ENCODE measurements at places on chromosomes 6 and 20. TPM values are rescaled to one million over a fixed set of nuclear protein-coding genes. Genes with fewer than 3 reads are reported as not detected.

Gene TFAP2C
- 0.18 TPM for polyA plus RNA-seq

GRCh38 chr6:116370760-116371119 lies at the start of gene DSE:
Gene DSE (plus strand): TSS chr6:116370947. CDS start chr6:116399251, 28,304 bp downstream.
- H3K4me1 ChIP-seq: peaks cover 4% of the 10 kb centered on the region
- H3K4me3 ChIP-seq: peak within 1 kb of the TSS; percentile 90
- H3K27me3 ChIP-seq: no peaks in the 10 kb centered on the region
- peak; percentile 91 for DNase-seq
- no peaks in the 10 kb centered on the region for H3K36me3 ChIP-seq

Gene YWHAB
- 70.1 TPM for polyA plus RNA-seq

DNA sequence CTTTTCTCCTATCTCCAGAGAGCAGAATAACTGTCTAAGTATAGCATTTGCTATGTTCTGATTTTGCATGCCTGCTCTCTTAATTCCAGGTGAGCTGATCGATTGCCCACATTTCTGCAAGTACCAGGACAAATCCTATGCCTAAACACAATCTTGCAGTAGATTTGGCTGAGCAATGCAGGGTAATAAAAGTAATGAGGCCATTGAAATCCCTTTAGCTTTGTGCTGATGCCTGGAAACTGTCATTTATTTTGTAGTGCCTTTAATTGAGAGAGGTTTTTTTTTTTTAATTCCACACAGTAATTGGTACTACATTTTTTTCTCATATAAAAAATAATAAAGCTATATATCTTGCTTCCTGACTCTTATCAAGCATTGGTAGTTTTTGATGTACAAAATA lies 252.3 kb downstream of the NKAIN2 start:
- H3K27ac ChIP-seq: no peak overlapping the region
- DNase-seq: no peak

GRCh38 chr6:114446342-114446741 lies 103.5 kb upstream of the HS3ST5 start:
- H3K36me3 ChIP-seq: no peaks in the 10 kb centered on the region
- DNase-seq: no peak
- H3K4me1 ChIP-seq: no peaks in the 10 kb centered on the region
- no peak overlapping the region for H3K4me3 ChIP-seq
- H3K27me3 ChIP-seq: no peaks in the 10 kb centered on the region
- no peak overlapping the region for H3K27ac ChIP-seq

- H3K36me3 ChIP-seq: no peaks in the 10 kb centered on the region
- H3K4me1 ChIP-seq: peaks cover 3% of the 10 kb centered on the region
- no peak overlapping the region for H3K4me3 ChIP-seq
- H3K27ac ChIP-seq: no peak overlapping the region
- H3K27me3 ChIP-seq: no peaks in the 10 kb centered on the region
These were observed 53.7 kb downstream of the UST start for GRCh38 chr6:148800536-148800935.

GRCh38 chr6:147717991-147718390 lies 209.5 kb downstream of the SAMD5 start:
- no peak for DNase-seq
- H3K27me3 ChIP-seq: no peaks in the 10 kb centered on the region
- no peaks in the 10 kb centered on the region for H3K4me1 ChIP-seq
- no peak overlapping the region for H3K4me3 ChIP-seq

DNA sequence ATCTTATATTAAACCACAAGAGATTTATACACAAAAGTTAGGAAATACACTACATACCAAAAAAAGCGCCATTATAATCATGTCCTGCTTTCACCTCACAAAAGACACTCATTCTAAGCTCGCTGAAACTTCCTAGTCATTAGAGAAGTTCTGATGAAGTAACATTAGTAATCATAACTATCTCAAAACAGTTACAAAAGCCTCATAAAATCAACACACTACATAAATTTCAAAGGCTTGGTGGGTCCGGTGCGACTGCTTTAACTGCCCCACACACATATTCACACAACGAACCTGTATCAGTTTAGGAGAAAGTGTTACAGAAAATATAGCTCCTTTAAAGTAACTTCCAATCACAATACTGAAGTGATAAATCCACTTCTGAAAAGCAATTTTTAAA lies 1.9 kb downstream of the PHIP start:
- no peaks in the 10 kb centered on the region for H3K27me3 ChIP-seq
- peak overlapping the region; percentile 97 for H3K4me3 ChIP-seq
- H3K4me1 ChIP-seq: no peaks in the 10 kb centered on the region
- no peak overlapping the region for H3K27ac ChIP-seq

DNA sequence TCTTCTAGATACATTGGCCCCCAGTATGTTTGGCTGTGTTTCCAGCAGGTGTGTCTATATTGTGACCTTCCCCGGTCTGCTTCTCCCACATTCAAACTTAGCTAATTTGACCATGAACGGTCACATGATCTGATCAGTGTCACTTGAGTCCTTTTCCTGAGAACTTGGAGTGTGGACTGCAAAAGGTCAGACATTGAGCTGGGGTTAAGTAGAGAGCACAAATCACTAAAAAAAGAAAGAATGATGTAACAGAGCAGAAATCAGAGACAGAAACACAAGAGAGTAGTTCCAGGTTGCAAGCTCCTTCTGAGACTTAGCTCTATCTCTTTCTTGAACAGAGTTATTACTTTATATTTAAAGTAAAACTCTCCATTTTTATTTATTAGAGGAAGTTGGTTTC lies 733.9 kb downstream of the CBLN4 start:
- no peaks in the 10 kb centered on the region for H3K4me1 ChIP-seq
- H3K36me3 ChIP-seq: no peaks in the 10 kb centered on the region
- no peak overlapping the region for H3K4me3 ChIP-seq

- no peaks in the 10 kb centered on the region for H3K36me3 ChIP-seq
- H3K4me1 ChIP-seq: peaks cover 15% of the 10 kb centered on the region
- H3K4me3 ChIP-seq: no peak overlapping the region
- no peak for DNase-seq
- H3K27me3 ChIP-seq: no peaks in the 10 kb centered on the region
These were observed 123.0 kb downstream of the JARID2 start for GRCh38 chr6:15368873-15369272.

- H3K36me3 ChIP-seq: no peaks in the 10 kb centered on the region
- no peak overlapping the region for H3K4me3 ChIP-seq
- DNase-seq: no peak
- H3K4me1 ChIP-seq: peaks cover 21% of the 10 kb centered on the region
These were observed 35.8 kb downstream of the RREB1 start for GRCh38 chr6:7143476-7143974.

Gene RIPPLY2
- 0.40 TPM for polyA plus RNA-seq

DNA sequence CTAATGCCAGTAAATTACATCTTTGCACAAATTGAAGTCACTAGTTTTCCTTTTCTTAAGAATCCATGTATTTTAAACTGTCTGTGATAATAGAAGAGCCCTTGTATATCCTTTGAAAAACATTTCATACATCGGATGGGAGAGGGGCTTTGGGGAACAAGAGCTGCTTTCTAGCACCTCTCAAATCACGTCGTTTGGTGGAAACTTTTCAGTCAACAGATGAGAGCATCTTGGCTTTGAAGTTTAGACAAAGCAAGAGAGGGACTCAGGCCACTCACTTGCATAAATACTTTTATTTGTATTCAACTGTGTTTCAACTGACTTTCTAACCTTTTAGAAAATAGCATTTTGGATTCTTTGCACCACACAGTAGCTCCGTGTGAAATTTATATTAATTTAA lies 502.3 kb upstream of the IMPG1 start:
- H3K4me3 ChIP-seq: no peak overlapping the region
- H3K27ac ChIP-seq: no peak overlapping the region
- no peaks in the 10 kb centered on the region for H3K4me1 ChIP-seq
- no peaks in the 10 kb centered on the region for H3K36me3 ChIP-seq

- H3K36me3 ChIP-seq: no peaks in the 10 kb centered on the region
- H3K4me3 ChIP-seq: no peak overlapping the region
- no peak overlapping the region for H3K27ac ChIP-seq
- DNase-seq: no peak
- H3K4me1 ChIP-seq: no peaks in the 10 kb centered on the region
- no peaks in the 10 kb centered on the region for H3K27me3 ChIP-seq
These were observed 17.5 kb downstream of the OPRM1 start for GRCh38 chr6:154056536-154056935.

DNA sequence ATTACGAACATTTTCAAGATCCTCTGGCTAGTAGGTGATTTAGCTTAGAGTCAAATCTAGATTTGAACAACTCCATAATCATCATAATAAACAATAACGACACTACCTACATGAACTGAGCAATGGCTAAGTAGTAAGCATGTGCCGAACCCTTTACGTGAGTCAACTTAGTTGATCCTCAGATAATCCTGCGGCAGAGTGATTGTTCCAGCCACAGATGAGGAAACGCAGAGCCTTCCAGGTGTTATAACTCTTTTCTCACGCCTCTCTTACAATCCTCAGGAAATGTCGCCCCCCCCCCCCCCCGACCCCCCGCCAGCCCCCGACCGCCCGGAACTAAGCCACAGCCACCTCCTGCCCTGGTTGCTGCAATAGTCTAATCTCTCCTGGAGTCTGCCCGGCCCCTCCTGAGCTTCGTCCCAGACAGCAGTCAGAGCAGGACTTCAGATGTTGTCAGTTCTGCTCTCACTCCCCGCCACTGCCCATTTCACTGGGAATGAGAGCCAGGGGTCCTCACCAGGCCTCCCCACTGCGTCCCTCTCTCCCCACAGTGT lies 141.5 kb upstream of the AGPAT4 start:
- no peaks in the 10 kb centered on the region for H3K27me3 ChIP-seq
- H3K4me1 ChIP-seq: peaks cover 2% of the 10 kb centered on the region
- H3K36me3 ChIP-seq: no peaks in the 10 kb centered on the region
- no peak for DNase-seq
- H3K4me3 ChIP-seq: no peak overlapping the region

Gene LRRC73
- 0.30 TPM for polyA plus RNA-seq

Gene CYP21A2
- 1.9 TPM for polyA plus RNA-seq

- no peaks in the 10 kb centered on the region for H3K27me3 ChIP-seq
- H3K27ac ChIP-seq: no peak overlapping the region
- peaks cover 10% of the 10 kb centered on the region for H3K4me1 ChIP-seq
- no peak overlapping the region for H3K4me3 ChIP-seq
- H3K36me3 ChIP-seq: no peaks in the 10 kb centered on the region
- no peak for DNase-seq
These were observed 217.2 kb downstream of the LAMA2 start for GRCh38 chr6:129100164-129100563.

DNA sequence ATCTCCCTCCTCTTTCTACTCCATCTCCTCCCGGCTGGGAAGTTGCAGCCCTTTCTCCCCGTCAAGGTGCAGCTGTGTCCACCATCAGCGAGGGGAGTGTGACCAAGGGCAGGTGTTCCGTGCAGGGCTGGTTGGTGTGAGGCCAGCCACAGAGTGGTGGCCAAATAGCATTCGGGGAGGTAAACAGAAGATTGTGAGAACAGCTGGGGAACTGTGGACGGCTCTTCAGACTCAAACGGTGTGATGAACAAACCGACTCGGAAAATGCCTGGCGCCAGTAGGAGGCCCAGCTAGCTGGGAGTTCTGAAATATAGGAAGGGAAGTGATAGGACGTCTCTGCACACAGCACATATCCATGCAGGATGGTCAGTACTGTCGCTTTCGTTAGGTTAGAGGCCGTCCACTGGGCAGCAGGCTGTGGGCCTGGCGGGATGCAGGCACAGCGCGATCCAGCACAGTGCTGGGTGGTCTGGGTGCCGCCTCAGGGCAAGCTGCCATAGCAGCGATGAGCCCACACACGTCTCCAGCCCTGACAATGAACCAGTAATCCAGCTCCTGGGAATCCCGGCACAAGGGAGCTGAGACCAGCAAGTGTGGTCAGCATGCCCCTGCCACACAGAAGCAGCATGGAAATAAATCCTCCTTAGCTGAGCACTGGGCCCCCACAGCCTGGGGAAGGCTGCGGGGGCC lies 258.1 kb downstream of the TAF4 start:
- no peaks in the 10 kb centered on the region for H3K27me3 ChIP-seq
- no peaks in the 10 kb centered on the region for H3K36me3 ChIP-seq
- DNase-seq: no peak
- H3K4me3 ChIP-seq: no peak overlapping the region
- H3K27ac ChIP-seq: no peak overlapping the region

Gene LTB
- polyA plus RNA-seq: 0.73 TPM

GRCh38 chr6:33717934-33718455 lies 6.5 kb upstream of the UQCC2 start:
- no peaks in the 10 kb centered on the region for H3K27me3 ChIP-seq
- H3K27ac ChIP-seq: no peak overlapping the region
- peak; percentile 50 for DNase-seq

Gene OPN5
- polyA plus RNA-seq: not detected

Gene SOX18
- polyA plus RNA-seq: 2.7 TPM

GRCh38 chr20:52425253-52425652 lies 233.7 kb upstream of the ZFP64 start:
- H3K36me3 ChIP-seq: no peaks in the 10 kb centered on the region
- no peaks in the 10 kb centered on the region for H3K4me1 ChIP-seq
- H3K27ac ChIP-seq: no peak overlapping the region
- no peak overlapping the region for H3K4me3 ChIP-seq
- no peaks in the 10 kb centered on the region for H3K27me3 ChIP-seq

DNA sequence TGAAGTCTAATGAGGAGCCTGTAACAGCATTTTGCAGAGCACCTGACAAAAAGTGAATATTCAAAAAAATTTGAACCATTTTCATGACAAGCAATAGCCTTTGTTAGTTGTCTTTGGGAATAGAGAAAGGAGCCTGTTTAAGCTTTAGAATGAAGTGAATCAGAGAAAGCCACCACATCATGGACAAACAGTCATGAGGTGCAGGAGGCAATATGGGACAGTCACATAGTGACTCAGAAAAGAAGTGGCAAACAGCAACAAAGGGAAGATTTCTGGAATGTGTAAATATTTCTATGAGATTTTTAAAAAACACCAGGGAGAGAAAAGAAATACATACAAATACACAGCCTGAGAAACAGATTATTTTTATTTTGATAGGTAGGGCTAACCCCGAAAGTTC lies 6.6 kb downstream of the KLHL31 start:
- H3K4me3 ChIP-seq: no peak overlapping the region
- no peaks in the 10 kb centered on the region for H3K36me3 ChIP-seq
- no peak overlapping the region for H3K27ac ChIP-seq
- DNase-seq: no peak
- H3K4me1 ChIP-seq: no peaks in the 10 kb centered on the region

GRCh38 chr20:17825252-17825959 lies 125.6 kb downstream of the BANF2 start:
- DNase-seq: no peak
- no peak overlapping the region for H3K27ac ChIP-seq
- no peak overlapping the region for H3K4me3 ChIP-seq
- peaks cover 3% of the 10 kb centered on the region for H3K4me1 ChIP-seq
- no peaks in the 10 kb centered on the region for H3K27me3 ChIP-seq

- no peaks in the 10 kb centered on the region for H3K27me3 ChIP-seq
- no peaks in the 10 kb centered on the region for H3K36me3 ChIP-seq
- DNase-seq: no peak
- H3K4me3 ChIP-seq: no peak overlapping the region
These were observed 7.0 kb downstream of the TRPC4AP start for GRCh38 chr20:35085477-35086225.

- no peaks in the 10 kb centered on the region for H3K27me3 ChIP-seq
- no peak overlapping the region for H3K27ac ChIP-seq
- DNase-seq: no peak
- H3K4me1 ChIP-seq: no peaks in the 10 kb centered on the region
- no peak overlapping the region for H3K4me3 ChIP-seq
These were observed 1.4 kb upstream of the LIN28B start for GRCh38 chr6:104955491-104955890.

All from ovary (tissue), 10 donors.